ENCODE measurements at places on chromosomes 1 and 21.

- no peaks in the 10 kb centered on the region for H3K36me3 ChIP-seq
- peaks cover 15% of the 10 kb centered on the region for H3K4me1 ChIP-seq
- no peak overlapping the region for H3K4me3 ChIP-seq
- H3K27me3 ChIP-seq: peaks cover 24% of the 10 kb centered on the region
- no peak overlapping the region for H3K27ac ChIP-seq
- no peak for DNase-seq
Observed at GRCh38 chr1:112720800-112721199, 5.7 kb upstream of the PPM1J start.

GRCh38 chr1:178048883-178049282, 45.0 kb upstream of the RASAL2 start:
- no peaks in the 10 kb centered on the region for H3K36me3 ChIP-seq
- DNase-seq: no peak
- H3K27me3 ChIP-seq: no peaks in the 10 kb centered on the region
- no peaks in the 10 kb centered on the region for H3K4me1 ChIP-seq
- no peak overlapping the region for H3K4me3 ChIP-seq

GRCh38 chr1:227447531-227447990, 115.8 kb upstream of the ZNF678 start:
- peaks cover 36% of the 10 kb centered on the region for H3K27me3 ChIP-seq
- H3K27ac ChIP-seq: no peak overlapping the region
- H3K4me1 ChIP-seq: no peaks in the 10 kb centered on the region
- DNase-seq: no peak

GRCh38 chr1:23743287-23744152, at the start of gene ELOA:
TSS of gene ELOA (plus strand) at chr1:23743471. CDS start at chr1:23743504, 33 bp downstream.
- H3K4me3 ChIP-seq: peak within 1 kb of the TSS; percentile 92
- peak; percentile 74 for DNase-seq
- H3K36me3 ChIP-seq: no peaks in the 10 kb centered on the region
- H3K27me3 ChIP-seq: no peaks in the 10 kb centered on the region

GRCh38 chr1:236489710-236490377, 33.9 kb upstream of the LGALS8 start:
- no peaks in the 10 kb centered on the region for H3K36me3 ChIP-seq
- H3K27ac ChIP-seq: no peak overlapping the region
- no peak for DNase-seq
- no peak overlapping the region for H3K4me3 ChIP-seq
- H3K27me3 ChIP-seq: peaks cover 27% of the 10 kb centered on the region

DNA sequence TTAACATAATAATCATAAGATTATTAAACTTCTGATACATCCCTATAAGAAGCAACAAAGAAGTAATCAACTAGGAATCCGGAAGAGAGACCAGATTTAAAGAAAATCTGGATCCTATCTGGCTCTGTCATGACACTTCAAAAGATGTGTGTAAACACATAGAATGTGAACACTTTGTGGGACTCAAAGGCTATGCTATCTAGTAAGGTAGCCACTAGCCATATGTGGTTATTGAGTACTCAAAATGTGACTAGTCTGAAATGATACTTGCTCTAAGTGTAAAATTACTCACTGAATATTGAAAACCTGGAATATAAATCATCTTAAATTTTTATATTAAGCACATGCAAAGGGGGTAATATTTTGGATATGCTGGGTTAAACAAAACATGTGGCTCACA, 8.7 kb downstream of the FUBP1 start:
- H3K27ac ChIP-seq: no peak overlapping the region
- H3K4me1 ChIP-seq: peaks cover 84% of the 10 kb centered on the region
- H3K36me3 ChIP-seq: peaks cover 20% of the 10 kb centered on the region
- no peaks in the 10 kb centered on the region for H3K27me3 ChIP-seq
- H3K4me3 ChIP-seq: peak overlapping the region; percentile 41
- no peak for DNase-seq

DNA sequence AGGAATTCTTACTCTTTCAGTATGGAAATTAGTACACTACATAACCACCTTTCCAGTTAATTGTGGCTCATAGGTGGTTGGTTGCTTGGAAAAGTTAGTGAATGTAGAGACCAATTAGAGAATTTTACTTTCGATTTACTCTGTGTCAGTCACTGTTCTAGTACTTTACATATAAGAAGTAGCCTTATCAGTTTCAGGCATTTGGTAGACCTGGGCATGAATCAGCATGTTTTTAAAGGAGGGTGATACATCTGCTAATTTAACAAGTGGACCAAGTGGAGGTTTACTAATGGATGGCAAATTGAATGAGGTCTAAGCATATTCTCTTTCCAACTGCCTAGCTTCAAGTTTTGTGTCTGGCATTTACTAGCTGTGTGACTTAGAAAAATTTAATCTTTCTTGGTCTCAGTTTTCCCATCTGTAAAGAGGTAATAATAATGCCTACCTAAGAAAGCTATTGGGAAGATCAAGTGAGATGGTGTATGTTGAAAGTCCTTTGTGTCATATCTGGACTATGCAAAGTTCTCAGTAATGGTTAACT, 1158.6 kb downstream of the PLA2G4A start:
- no peaks in the 10 kb centered on the region for H3K4me1 ChIP-seq
- no peak overlapping the region for H3K27ac ChIP-seq
- H3K4me3 ChIP-seq: no peak overlapping the region
- no peaks in the 10 kb centered on the region for H3K27me3 ChIP-seq
- H3K36me3 ChIP-seq: no peaks in the 10 kb centered on the region

Data from naive thymus-derived CD8-positive, alpha-beta T cell (primary cell).